H54 (cell line): ENCODE measurements at places on chromosomes 12 and 14.

DNA sequence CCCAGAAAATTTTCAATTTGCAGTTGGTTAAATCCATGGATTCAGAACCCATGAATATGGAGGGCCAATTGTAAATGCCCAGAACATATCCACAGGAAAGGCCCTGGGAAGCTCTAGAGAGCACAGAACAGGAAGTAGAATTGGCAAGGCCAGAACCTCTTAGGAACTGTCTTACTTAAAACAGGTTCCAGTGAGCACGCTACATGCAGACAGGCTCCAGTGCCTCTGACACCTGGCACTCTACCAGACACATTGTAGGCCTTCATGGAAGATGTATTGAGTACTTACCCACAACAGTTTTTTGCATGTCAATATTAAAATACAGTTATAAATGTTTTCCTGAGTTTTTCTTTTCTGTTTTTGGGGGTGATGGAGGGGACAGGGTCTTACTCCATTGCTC, 188.2 kb upstream of the FRMD6 start:
- no peak for DNase-seq

DNA sequence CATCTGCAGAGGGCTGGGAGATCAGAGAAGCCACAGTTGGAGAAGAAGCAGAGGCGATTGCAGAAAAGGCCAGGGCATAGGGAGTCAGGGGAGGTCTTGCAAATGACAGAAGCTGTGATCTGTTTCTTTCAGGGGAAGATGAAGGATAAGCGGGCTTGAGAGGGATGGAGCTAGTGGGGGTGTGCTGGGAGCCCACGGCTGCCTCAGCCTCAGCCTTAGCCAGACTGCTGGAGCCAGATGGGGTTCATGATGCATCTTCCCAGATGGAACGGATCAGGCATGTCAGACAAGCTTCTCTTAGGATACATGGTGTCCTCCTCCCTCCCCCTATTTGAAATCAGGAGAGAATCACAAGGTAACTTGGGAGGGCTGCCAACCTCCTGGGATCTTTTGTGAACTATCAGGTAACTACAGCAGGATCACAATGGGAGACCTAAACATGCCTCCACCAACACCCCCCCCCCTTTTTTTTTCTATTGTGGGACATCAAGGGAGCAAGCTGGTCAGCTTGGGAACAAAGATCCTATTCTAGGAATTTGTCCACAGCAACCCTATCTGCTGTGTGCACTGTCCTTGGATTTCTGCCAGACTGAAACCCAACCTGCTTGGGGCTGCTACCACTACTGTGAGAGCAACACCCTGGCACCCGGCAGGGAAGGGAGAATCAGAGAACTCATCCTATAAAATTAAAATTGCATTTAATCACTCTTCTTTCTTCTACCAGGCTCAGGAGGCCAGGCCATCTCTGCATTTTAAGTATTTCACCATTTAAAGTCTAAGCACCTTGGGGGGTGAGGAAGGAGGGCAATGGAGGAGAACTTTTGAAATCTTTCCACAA, 10.7 kb upstream of the ATP2A2 start:
- no peak for DNase-seq

DNA sequence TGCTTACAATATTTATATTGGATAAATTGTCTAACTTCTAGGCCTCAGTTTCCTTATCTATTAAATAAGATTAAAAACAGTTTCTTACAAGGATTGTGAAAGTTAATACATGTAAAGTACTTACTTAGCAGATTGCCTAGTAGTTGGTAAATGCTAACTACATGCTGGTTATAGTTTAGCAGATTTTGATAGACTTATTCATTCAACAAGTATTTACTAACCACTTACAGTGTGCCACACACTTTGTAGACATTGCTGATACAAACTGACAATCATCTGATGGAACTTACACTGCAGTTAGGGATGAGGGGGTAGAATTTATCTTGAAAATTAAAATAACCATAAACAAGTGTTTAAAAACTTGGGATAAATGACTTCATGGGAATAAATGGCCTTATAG, 50.4 kb downstream of the ARID2 start:
- no peak for DNase-seq

DNA sequence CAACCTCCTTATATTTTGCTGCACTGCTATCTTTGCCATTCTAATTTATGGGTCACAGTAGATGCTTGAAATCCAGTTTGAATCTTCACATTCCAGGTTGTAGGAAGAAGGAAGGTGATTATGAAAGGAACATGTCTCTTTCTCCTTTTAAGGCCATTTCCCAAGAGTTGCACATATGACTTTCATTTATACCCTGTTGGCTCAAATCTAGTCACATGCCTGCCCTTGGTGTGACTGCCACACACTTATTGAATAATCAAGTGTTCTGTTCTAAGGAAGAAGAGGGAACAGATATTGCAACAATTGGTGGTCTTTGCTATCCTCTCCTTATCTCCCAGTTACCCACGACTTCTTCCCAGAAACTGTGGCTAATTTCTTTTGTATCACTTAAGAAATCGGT, 404.3 kb downstream of the TMEM117 start:
- DNase-seq, result no peak

DNA sequence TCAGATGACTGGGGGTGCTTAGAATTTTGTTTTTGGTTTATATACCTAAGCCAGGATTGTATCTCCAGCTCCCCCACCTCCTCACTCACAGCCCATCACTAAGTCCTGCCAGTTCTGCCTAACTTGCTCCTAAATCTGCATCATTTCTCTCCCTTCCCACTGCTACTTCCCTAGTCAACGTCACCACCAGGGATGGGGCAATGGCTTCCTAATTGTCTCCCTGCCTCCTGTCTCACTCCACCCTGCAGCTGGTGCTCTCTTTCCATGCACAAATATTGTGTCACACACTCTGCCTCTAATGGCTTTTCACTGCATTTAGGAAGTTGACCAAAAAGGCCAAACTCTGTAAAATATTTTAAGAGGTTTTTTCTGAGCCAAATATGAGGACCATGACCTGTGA, 11.5 kb downstream of the OAS2 start:
- no peak for DNase-seq

- no peak for DNase-seq
These were observed 93.5 kb downstream of the NUAK1 start for GRCh38 chr12:106045251-106045674.

DNA sequence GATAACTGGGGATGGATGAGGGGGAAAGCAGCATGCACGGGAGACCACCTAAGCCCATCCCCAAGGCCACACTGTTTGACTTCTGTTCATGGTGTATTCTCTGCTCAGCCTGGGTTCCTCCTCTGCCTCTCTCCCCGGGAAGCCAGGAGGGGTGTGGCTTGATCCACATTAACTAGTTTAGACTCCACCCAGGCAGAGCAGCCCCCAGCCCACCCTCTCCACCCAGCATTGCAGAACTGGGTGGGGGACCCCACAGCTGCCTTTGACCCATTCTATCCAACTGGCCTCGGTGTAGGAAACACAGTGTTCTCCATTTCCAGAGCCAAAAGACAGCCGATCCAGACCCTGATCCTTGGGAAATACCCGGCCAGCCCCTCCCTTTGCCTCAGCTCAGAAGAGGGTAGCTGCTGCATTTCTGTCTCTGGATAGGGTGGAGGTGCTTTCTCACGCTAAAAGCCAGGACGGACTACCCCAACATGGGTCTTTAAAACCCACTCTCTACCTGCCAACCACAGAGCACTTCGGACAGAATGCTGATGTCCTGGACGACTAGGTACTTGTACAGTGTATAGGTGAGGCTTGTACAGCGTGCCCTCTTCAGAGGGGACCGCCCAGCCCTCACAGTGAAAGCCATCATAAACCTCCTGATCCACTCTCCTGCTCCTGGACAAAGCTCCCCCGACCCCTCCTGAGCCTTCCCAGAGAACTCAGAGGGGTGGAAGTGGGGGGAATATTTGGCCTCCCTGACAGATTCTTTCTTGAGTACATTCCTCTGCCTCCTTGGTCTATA, 9.4 kb downstream of the SPRYD3 start:
- no peak for DNase-seq
